ENCODE measurements at places on chromosomes 13 and 19. TPM values are rescaled to one million over a fixed set of nuclear protein-coding genes. Genes with fewer than 3 reads are reported as not detected.

Gene HRC
- not detected for total RNA-seq

Gene FLT3LG
- 6.5 TPM for total RNA-seq

Gene TNFSF9
- 10.0 TPM for total RNA-seq

Gene ZBTB32
- total RNA-seq = not detected

Gene HIPK4
- 0.15 TPM for total RNA-seq

Gene NKPD1
- 0.30 TPM for total RNA-seq

Gene CEACAM19
- 2.9 TPM for total RNA-seq

Gene ZNF90
- 0.41 TPM for total RNA-seq

Gene AP1M1
- 116 TPM for total RNA-seq

Gene MAST3
- 7.9 TPM for total RNA-seq

Gene IL27RA
- 6.0 TPM for total RNA-seq

Gene CGB5
- not detected for total RNA-seq

Gene HIF3A
- total RNA-seq = 3.0 TPM

Gene SWSAP1
- 3.3 TPM for total RNA-seq

Gene FFAR2
- not detected for total RNA-seq

Gene JSRP1
- not detected for total RNA-seq

Gene EFNB2
- total RNA-seq = 5.2 TPM

Gene KLF12
- total RNA-seq = 12.4 TPM

Gene ZNF493
- 5.5 TPM for total RNA-seq

Gene IZUMO2
- total RNA-seq = not detected

All from A673 (cell line).